Transverse colon (tissue), 4 donors: ENCODE measurements at places on chromosomes 12 and 14. TPM values are rescaled to one million over a fixed set of nuclear protein-coding genes. Genes with fewer than 3 reads are reported as not detected.

Gene TAS2R30
- 7.8 TPM for total RNA-seq

Gene NEK9
- total RNA-seq = 54.9 TPM

Gene LIN52
- 5.4 TPM for total RNA-seq

Gene LYSET
- not detected for total RNA-seq

Gene MANSC4
- total RNA-seq = not detected

Gene KRT79
- not detected for total RNA-seq

Gene ALX1
- total RNA-seq = not detected

Gene FAM186B
- total RNA-seq = not detected

Gene ITFG2
- 52.7 TPM for total RNA-seq

Gene PPP1R36
- 9.5 TPM for total RNA-seq

Gene RNASE1
- total RNA-seq = 235 TPM

Gene TMCC3
- total RNA-seq = 69.2 TPM

Gene TBX5
- not detected for total RNA-seq

Gene ZCCHC8
- total RNA-seq = 20.8 TPM

Gene CISTR
- total RNA-seq = not detected

Gene ANHX
- not detected for total RNA-seq

Gene SLCO1B1
- not detected for total RNA-seq

Gene CSRP2
- 9.6 TPM for total RNA-seq

Gene PLXNC1
- 3.3 TPM for total RNA-seq

Gene KRT77
- total RNA-seq = not detected

Gene SLC4A8
- total RNA-seq = 1.1 TPM

Gene TAS2R9
- total RNA-seq = not detected

Gene EPYC
- total RNA-seq = not detected

Gene RFX4
- total RNA-seq = not detected

Gene TNS2
- total RNA-seq = 267 TPM

Gene SYT1
- total RNA-seq = 0.60 TPM

Gene SLC5A8
- total RNA-seq = 0.32 TPM

Gene OAS1
- total RNA-seq = 101 TPM

Gene KRT75
- not detected for total RNA-seq

Gene MEG3
- total RNA-seq = 61.7 TPM

Gene MSRB3
- total RNA-seq = 21.7 TPM

Gene C12orf56
- 0.41 TPM for total RNA-seq

Gene MYH7
- 0.64 TPM for total RNA-seq

Gene SLC11A2
- total RNA-seq = 9.7 TPM

Gene EID3
- 4.9 TPM for total RNA-seq

Gene TPPP2
- not detected for total RNA-seq

Gene TRHDE
- total RNA-seq = 2.4 TPM

Gene DAO
- total RNA-seq = not detected

Gene GPR132
- total RNA-seq = 0.20 TPM

Gene GPR135
- 1.5 TPM for total RNA-seq

Gene WSB2
- total RNA-seq = 144 TPM

Gene TRAFD1
- total RNA-seq = 36.8 TPM

Gene PLEK2
- total RNA-seq = 24.0 TPM

Gene KIF26A
- 6.0 TPM for total RNA-seq

Gene RAD9B
- total RNA-seq = not detected

Gene GPR84
- total RNA-seq = not detected

Gene KLRC4
- total RNA-seq = not detected

Gene GLI1
- total RNA-seq = not detected
